ENCODE measurements at places on chromosomes 5 and 9.

DNA sequence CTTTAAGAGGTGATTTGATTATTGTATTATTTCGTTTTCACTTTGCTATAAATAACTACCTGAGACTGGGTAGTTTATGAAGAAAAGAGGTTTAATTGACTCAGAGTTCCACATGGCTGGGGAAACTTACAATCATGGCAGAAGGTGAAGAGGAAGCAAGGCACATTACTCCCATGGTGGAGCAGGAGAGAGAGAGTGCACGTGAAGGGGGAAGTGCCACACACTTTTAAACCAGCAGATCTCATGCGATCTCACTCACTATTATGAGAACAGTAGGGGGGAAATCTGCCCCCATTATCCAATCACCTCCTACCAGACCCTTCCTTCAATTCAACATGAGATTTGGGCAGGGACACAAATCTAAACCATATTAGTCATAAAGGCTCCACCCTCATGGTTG, 36.1 kb upstream of the NDFIP1 start:
- no peak for DNase-seq

GRCh38 chr9:77997611-77998284, 33.9 kb downstream of the GNAQ start:
- DNase-seq: no peak

GRCh38 chr9:126793686-126794417, 11.0 kb upstream of the ZBTB43 start:
- DNase-seq: no peak

- DNase-seq: peak; percentile 79
Measured at GRCh38 chr5:62538017-62538942, 40.3 kb upstream of the LRRC70 start.

GRCh38 chr5:1503241-1504068, 20.3 kb downstream of the LPCAT1 start:
- DNase-seq: no peak

DNA sequence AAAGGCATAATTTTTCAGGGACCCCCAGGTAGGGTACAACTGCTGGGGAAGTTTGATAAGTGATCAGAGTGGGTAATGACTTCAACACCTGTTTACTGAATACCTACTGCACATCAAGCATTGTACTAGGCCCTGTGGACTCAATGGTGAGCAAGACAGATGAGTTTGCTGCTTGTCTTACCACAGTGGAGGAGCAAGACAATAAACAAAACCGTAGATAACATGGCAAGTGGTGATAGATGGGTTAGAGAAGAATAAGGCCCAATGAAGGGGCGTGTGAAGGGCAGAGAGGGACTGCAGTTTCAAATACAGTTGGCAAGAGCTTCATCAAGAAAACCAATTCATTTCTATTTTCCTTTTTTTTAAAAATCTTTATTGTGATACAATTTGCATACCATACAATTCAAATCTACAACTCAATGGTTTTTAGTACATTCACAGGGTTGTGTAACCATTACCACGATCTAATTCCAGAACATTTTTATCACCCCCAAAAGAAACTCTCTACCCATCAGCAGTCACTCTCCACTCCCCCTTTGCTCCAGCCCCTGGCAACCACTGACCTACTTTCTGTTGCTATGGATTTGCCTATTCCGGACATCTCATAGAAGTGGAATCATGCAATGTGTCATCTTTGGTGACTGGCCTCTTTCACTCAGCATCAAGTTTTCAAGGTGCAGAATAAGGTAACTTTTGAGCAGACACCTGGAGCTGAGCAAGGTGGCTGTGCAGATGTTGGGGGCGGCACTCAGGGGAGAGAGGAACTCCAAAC, 31.9 kb upstream of the HAND1 start:
- no peak for DNase-seq

DNA sequence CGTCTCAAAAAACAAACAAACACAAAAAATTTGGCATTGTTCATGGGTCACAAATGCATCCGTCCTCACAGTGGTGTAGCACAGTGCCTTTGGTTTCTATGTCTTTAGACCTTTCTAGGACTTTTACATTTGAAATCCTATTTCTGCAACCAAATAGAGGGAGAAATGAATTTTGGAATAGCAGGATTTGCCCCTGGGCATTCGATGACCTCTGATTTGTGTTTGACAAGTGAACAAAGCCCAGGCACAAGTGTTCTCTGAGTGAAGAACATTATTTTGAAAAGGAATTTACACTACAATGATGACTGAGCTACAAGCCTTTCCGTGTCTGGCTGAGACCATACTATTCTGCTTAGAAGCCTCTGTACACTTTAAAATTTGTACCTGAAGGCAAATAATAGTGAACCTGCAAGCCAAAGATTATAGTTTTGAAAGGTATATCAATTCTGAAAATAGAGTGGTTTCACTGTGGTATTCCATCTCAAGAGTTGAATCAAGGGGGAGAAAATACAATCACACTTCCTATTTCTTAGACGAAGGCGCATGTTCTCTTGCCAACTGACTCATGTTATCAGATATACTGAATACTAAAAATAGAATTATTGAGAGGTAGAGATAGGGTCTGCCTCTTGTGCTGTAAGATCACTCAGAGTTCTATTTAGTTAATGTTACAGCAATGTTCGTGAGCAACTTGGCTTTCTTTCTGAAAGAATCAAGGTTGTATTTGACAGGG, 297.6 kb downstream of the KDM4C start:
- DNase-seq: no peak

DNA sequence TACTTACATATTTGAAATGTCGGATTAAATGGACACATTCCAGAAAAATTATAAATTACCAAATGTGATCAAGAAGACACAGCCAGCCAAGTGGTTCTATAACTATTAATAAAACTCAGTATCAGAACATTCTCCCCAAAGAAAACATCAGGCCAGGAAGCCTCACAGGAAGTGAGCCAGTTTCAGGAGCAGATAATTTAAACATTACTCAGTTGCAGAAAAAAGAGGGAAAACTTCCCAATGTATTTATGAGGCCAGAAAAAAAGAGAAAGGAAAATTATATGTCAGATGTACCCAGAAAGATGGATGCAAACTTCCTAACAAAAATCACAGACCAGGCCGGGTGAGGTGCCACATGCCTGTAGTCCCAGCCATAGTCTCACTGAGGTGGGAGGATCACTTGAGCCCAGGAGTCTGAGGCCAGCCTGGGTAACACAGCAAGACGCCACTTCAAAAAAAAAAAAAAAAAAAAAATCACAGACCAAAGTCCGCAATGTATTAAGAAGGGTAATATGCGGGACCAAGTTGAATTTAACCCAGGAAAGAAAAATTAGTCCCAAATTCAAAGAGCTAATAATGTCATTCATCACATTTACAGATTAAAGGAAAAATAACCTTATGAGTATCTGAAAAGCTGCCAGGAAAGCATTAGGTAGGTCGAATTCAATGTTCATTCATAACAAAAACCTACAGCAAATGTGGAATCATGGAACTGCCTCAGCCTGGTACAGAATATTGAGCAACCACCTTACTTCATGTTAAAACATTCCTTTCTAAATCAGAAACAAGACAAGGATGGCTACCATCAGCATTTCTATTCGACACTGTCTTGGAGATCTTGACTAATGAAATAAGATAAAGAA, 37.2 kb upstream of the NRARP start:
- no peak for DNase-seq

- DNase-seq: peak; percentile 25
Measured at GRCh38 chr5:9765419-9766140, 135.4 kb upstream of the TAS2R1 start.
